ENCODE measurements at places on chromosomes 12 and 14.
A peak's percentile ranks its signal among the peaks of the same experiment; 100 is the strongest.

- DNase-seq = no peak
These were observed 160.9 kb downstream of the EPS8 start for GRCh38 chr12:15627995-15628945.

DNA sequence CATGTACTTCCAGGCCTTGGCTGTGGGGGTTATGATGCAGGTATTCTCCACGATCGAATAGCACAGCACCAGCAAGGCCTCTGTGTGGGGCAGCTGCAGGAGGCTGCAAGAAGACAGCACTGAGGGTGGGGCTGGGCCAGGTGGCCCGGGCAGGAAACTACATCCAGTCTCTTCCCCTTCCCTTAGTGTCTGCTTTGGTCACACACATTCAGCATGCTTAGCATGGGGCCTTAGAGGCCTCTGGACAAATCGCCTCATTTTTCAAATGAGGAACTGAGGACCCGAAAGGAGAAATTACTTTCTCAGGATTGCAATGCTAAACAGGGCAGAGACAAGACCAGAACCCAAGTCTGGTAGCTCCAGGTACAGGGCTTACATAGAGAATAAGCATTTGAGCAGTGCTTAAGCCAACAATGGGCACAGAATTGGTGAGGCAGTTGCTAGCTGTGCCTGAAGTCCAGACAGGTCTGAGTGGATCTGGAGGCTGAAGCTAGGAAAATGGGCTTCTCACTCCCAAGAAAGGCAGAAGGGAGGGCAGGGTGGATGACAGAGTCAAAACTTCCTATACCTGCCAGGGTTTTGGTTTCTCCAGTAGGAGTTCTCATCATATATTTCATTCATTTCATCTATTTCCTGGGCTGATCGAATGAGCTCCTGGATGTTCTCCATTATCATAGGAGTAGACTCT, 3.5 kb downstream of the ACRBP start:
- DNase-seq = no peak

DNA sequence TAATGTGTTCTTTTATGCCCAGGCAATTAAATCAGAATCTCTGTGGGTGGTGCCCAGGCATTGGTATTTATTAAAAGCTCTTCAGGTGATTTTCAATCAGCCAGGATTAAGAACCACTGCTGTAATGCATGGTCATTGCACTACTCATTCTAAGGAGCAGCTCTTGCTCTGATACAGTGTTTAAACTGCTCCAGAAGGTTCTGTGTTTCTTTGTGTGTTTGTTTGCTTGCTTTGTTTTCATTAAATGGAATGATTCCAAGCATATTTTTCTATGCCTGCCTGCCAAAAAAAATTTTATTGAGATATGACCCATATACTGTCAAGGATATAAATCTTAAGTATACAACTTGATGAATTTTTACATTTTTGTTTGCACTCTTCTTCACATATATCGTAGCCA, 54.0 kb downstream of the KCNK13 start:
- DNase-seq = no peak

- DNase-seq = no peak
These were observed 93.5 kb downstream of the CPNE8 start for GRCh38 chr12:38811814-38812356.

- DNase-seq = no peak
These were observed 13.4 kb downstream of the LRIG3 start for GRCh38 chr12:58906917-58907316.

DNA sequence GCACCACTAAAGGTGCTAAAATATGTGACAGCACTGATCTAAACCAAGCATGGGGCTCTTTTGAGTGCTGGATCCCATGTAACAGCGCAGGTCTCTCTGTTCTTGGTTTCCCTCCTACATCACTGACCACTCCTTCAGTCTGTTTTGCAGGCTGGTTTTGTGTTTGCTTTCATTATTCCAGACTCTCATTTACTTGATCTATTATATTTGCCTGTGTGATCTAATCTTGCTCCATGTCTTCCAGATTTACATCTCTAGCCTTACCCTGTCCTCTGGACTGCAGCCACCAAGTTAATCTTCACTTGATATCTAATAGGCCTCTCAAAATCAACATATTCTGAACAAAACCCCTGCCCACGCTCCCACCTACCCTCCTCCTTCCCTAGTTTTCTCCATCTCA, 8.6 kb downstream of the GLIPR1 start:
- DNase-seq = no peak

- DNase-seq = no peak
These were observed 1.7 kb downstream of the CDK17 start for GRCh38 chr12:96398424-96399119.

DNA sequence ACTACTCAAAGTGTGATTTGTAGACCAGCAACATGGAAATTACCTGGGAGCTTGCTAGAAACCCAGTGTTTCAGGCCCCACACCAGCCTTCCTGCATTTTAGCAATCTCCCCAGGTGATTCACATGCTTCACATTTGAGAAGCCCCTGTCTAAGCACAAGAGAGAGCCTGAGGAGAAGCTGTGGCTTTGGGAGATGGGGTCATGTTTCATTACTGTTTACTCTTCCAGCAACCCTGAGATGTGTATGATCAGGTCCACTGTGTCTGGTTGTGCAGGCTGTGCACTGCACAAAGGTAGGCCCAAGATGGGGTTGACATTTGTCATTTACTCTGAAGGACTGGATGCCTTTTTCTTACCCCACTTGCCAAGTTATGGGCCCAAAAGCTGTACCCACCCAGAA, 190.1 kb downstream of the SLC41A2 start:
- no peak for DNase-seq

GRCh38 chr12:102096855-102097254, 23.1 kb downstream of the NUP37 start:
- no peak for DNase-seq

- no peak for DNase-seq
These were observed 27.8 kb downstream of the ANKRD9 start for GRCh38 chr14:102481791-102482238.

DNA sequence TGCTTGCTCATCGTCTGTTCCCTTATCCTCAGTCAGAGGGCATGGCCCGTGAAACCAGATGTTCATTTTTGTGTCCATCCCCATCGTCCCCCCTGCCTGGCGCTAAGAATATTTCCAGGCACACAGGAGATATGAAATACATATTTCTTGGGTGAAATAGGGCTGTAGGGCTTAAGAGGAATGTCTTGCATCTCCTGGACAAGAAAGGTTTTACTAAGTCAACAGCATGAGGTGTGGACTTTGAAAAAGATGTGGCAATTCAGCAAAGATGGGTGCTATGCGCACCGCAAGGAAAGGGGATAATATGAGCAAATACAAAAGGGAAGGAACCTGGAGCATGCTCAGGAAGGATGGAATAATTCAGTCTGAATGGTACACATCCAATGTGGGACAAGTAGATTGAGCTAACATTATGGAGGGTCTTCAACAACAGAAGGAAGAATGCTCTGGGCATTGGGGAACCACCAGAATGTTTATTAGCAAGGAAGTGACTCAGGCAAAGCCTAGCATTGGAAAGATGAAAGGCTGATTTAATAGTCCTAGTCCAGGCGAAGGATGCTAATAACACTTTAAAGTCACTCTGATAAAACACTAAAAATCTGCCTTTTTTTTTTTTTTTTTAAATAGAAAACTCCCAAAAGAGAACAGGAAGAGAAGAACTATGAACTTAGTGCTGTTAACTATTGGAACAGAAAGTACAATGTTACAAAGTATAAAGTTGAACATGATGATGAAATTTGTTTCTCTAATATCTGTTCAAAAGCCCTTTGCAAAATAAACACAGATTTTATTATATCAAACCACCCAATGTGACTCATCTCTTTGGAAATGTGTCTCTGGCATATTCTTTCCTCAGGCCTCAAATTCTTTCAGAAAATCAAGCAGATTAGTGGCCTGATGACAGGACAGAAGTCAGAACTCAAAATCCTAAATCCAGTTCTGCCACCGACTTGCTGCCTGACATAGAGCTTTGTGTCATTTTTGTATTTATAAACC, 449.5 kb downstream of the BCAT1 start:
- no peak for DNase-seq

GRCh38 chr14:95544588-95544987, 9.7 kb downstream of the GLRX5 start:
- DNase-seq = no peak

DNA sequence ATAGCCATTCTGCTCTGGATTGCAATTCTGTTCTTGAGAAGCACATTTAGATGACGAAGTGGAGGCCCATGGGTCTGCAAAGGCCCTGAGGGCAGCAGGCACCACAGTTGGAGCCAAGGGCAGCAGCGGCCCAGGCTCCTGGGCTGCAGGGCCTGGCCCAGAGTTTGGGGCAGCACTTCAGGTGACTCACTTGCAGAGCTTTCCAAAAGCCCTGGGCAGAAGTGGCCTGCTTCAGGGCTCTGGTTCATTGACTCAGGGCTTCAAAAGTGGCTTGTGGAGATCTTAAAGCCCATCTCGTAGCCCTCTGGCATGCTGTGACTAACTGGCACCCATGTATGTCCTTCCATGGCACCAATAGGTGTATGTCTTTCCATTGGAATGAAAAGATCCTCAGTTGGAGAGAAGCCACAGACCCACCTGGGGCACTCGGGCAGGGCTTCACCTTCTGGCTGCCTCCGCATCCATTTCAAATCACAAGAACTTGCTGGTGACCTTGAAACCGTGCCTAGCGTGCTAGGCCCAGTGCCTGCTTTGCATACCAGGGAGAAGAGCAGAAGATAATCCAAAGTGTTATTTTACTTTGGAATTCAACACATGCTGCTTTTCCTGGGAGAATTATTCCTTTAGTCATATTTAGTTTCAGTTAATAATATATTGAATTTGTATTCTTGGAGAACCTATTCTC, 106.7 kb downstream of the PRMT8 start:
- DNase-seq = no peak

GRCh38 chr12:94534278-94534677, 74.6 kb upstream of the CEP83 start:
- no peak for DNase-seq

DNA sequence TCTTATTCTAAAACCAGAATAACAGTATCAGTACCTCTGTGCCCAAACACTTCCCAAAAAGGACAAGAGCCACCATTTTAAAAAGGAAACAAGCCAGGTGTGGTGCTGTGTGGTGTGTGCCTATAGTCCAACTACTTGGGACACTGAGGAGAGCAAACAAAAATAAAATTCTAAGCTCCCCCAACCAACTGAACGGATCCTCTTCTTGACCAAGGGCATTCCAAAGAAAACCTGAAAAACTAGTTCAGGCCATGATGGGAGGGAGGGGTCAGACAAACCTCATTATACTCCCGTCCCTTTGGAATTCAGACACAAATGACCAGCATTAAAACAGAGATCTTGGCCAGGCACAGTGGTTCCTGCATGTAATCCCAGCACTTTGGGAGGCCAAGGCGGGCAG, 20.5 kb downstream of the SLC11A2 start:
- DNase-seq = no peak

- no peak for DNase-seq
These were observed 56.1 kb upstream of the FUT8 start for GRCh38 chr14:65356327-65356836.

- DNase-seq = no peak
These were observed 65.8 kb downstream of the RIC8B start for GRCh38 chr12:106840243-106840642.

DNA sequence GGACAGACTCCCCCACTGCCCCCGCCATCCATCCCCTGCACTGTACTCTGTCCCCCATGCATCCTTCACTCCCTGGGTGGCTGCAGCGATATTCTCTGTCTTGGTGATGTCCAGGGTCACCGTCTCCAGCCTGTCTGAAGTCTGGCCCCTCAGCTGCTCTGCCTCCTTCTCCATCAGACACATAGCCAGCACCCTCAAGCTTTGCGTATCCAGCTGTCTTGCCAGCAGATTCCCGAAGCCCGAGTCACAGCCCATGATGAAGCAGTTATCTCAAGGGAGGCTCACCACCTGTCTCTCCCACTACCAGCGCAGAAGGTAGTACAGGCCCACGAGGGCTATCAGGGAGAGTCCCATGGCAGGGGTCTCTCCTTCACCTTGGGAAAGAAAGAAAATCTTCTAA, 77.8 kb downstream of the HSD17B6 start:
- no peak for DNase-seq

DNA sequence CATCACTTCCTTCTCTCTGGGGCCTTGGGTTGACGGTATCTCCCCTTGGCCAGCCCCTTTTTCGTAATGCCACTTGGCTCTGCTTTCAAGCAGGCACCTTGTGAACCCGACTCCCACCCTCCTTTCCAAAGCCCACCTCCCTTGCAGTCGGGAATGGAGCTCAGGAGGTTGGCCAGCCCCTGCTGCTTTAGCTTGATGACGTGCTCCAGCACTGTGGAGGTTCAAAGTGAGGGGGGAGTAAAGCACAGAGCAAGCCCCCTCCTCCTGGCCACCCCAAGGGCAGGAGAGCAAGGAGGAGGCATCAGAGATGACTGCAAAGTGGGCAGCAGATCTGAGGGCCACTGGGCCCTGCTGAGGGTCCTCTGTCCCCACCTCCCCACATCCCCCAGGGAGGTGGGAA, 103.4 kb downstream of the ZFP36L1 start:
- no peak for DNase-seq

DNA sequence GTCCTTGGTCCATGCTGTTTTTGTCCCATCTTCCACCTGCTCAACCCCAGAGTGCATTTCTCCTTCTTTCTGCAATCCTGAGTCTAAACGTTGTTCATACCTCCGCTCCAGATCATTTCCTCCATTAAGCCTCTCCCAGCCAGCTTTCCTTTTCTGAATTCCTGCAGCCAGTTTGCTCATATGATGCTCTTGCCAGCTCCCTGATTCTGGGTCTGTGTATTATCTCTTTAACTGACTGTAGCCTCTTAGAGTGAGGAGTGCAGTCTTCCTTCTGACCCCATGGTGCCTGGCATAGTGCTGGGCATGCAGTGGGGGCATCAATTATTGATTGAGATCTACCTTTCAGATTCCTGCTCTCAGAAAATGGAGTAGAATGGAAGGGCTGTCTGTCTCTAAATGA, 11.5 kb upstream of the TBPL2 start:
- no peak for DNase-seq

- no peak for DNase-seq
These were observed 30.2 kb upstream of the OASL start for GRCh38 chr12:121069206-121069605.

- DNase-seq = peak; percentile 67
These were observed 1.6 kb downstream of the TMEM121 start for GRCh38 chr14:105527826-105528585.

DNA sequence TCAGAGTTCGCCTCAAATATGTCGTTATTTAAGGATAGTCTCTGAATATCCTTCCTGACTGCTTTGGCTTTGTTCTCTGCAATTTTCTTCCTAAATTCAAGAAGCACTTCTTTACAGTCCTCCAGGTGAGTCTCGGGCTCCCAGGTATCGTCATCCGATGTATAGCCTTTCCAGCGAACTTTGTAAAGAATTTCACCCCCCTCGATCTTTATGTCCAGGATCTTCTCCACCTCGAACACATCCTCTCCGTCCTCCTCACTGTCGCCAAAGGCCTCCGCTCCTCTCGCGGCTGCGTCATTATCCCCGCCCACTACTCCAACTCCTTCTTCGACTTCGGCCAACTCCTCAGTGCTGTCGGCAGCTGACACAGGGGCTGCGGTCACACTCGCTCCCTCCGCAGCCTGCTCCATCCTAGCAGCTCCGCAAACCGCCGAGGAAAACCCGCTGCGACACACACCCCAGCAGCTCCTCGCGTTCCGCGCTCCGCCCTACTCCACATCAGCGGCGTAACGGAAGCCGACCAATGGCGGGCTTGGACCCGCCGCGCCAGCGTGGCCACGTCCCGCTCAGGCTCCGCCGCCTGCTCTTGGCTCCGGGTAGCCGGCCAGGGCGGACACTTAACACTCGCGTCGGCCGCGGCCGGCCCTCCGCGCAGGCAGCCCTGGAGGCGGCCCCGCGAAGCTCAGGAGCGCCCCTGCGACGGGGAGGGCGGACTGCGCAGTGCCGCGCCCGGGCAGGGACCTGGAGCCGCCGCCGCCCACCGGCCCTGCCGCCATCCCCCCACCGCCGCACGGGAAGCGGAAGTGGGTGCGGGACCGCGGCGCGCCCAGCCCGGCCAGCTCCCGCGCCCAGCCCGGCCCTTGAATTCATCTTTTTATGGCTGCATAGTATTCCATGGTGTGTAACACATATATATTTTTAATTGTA, 4.1 kb downstream of the CD163L1 start:
- no peak for DNase-seq
